ENCODE measurements at places on chromosomes 1 and 21.

DNA sequence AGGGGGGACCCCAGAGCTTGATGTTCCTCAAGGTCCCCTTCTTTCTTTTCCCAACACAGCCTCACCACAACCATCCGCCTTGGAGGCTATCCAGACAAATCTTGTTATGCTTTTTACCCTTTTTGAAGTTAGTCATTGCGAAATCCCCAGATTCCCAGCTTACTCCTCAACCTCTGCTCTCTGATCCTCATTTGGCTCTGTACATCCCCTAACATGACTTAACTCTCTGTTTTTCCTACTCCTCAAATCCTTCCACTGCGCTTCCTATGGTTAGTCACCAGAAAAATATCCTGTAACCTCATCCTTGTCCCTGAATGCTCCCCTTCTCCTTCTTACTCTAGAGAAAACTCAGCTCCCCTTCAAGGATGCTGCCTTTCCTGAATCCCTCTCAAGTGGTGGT lies 189.1 kb upstream of the POU3F1 start:
- DNase-seq, result no peak

DNA sequence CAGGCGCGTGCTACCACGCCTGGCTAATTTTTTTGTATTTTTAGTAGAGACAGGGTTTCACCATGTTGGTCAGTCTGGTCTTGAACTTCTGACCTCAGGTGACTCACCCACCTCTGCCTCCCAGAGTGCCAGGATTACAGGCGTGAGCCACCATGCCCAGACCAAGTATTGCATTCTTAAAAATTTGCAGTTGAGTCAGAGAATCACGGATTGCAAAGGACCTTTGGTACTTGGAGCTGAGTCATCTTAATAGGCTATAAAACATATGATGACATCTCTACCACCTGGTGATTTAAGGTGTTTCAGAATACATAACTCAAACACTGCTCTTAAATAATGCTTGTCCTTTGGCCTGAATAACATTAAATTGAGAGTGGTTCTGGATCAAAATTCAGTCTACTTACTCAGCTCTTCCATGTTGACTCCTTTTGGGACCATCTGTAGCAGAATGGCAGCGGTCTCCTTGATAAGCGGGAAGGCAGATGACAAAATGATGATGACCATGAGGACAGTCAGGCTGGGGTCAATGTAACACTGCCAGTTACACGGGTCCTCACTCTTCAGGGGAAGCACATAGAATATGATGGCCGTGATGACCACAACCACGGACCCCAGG lies 10.4 kb downstream of the SLC30A10 start:
- no peak for DNase-seq

DNA sequence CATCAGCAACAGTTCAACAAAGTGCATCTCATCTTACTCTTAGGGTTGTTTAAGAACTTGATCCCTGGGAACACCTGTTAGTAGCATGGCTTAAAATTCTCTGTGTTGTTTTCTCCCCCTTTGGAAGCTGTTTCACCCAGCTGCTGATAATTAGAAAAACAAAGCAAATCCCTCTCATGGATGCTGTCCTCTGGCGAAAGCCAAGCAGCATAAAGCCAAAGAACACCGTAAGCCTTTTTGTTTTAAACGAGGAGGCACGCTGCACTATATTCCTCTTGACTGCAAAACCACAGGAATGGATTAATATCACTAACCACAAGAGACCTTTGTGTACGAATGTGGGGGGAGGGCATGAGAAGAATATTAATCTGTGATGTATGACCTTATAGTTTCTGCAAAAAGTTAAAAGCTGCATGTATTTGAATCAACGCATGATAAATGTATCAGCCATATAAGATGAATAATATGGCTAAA lies 923.2 kb downstream of the LTN1 start:
- no peak for DNase-seq

DNA sequence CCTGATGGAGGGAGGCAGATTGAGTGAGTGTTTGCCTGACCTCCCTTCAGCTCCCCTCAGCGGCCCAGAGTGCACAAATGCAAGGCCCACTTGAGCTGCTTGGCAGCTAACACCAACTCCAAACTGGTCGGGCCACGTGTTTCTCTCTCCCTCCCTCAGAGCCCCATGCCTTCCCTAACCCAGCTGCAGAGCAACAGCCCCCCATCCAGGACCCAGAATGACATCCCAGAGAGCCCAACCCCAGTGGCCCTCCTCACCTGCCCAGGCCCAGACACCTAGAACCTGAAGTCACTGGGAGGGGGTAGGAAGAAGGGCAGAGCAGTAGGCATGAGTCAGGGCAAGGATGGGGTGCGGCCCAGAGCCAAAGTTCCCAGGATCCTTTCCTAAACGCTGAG lies 789 bp upstream of the S100A14 start:
- DNase-seq, result no peak

- no peak for DNase-seq
Observed at GRCh38 chr1:173112129-173112528, 61.4 kb upstream of the TNFSF18 start.

DNA sequence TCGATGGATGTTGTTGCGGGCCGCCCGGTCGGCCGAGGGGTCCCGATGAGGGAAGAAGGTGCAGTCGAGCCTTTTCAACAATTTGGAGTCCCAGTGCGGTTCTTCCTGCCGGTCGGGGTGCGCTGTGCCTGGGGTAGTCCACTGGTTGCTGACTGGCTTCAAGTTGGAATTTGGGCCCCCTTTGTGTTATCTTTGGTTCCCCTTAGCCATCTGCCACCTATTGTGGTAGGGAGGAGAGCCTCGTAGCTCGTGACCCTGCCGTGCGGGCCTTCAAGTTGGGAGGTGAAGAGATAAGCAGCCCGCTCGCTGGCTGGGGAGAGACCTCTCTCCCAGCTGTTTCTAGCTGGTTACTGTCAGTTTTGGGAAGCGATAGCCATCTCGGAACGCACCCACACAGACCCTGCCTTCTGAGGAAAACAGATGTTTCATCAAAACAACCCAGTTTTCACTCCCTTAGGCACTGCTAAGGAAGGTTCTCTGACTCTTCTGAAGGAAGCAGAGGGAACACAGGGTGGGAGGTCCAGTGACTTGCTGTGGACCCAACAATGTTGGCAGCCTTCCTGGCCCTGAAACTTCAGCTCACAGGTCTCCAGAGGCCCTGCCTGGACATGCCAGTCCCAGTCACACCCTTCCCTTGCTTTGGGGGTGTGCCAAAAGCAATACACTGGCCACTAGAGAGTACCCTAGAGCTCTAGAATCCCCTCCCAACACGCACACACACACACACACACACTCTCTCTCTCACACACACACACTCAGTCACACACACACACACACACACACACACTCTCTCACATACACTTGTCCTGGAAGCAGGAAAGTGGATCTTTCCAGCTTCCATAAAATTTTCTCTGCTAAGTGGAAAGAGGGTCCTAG lies 1.0 kb downstream of the BTG2 start:
- DNase-seq, result no peak

All from activated gamma-delta T cell (primary cell).